Right ventricle myocardium superior (tissue), 1 donor: ENCODE measurements at places on chromosomes 1 and 21. TPM values are rescaled to one million over a fixed set of nuclear protein-coding genes. Genes with fewer than 3 reads are reported as not detected.

DNA sequence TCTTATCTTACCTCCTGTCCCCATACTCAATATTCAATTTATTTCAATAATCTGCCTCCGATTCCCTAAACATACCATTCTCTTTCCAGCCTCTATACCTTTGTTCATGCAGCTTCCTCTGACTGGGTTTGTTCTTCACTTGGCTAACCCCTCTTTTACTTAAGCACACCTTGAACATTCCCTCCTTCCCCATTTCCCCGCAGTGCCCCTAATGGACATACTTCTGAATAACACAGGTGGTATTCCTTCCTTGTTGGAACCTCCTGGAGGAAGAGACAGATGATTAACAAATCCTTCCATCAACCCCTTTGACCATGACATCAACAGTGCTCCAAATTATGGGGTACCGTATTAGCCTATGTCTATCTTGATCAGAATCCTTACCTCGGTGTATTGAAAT, 190.0 kb upstream of the UBE2U start:
- no peak for DNase-seq

DNA sequence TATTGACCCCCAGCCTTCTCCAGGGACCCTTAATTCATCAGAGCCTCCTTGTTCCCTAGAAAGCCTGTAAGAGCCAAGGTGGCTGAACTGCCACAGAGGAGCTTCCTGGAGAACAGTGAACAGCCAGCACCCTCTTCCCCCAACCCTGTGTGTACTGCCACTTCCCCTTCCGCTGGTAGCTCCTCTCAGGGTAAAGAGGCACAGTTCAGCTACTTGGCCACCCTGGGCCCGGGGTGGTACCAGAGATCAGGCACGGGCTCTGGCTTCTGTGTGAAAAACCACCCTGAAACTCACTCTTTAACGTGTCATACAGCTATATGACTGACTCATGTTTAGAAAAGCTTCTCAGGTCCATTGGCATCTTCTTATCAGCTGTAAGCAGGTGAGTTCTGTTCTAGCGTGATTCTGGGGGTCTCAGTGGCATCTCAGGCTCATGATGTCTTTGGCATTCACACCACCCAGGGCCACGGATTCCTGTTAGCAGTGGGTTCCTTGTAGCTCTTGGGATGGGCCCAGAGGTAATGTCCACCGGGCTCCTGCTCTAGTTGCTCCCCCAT, 22.4 kb downstream of the ARMH1 start:
- DNase-seq = peak; percentile 44

DNA sequence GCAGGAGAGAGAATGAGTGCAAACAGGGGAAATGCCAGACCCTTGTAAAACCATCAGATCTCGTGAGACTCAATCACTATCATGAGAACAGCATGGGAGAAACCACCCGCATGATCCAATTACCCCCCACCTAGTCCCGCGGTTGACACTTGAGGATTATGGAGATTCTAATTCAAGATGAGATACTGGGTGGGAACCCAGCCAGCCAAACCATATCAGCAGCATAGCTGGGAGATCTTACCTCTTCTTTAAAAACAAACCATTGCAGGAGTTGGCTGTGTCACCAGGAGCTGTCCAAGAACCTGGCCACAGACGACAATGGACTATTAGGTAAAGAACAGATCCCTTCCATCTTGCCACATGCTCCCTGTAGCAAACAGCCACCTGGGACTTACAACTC, 422.7 kb downstream of the MATN1 start:
- DNase-seq = no peak

DNA sequence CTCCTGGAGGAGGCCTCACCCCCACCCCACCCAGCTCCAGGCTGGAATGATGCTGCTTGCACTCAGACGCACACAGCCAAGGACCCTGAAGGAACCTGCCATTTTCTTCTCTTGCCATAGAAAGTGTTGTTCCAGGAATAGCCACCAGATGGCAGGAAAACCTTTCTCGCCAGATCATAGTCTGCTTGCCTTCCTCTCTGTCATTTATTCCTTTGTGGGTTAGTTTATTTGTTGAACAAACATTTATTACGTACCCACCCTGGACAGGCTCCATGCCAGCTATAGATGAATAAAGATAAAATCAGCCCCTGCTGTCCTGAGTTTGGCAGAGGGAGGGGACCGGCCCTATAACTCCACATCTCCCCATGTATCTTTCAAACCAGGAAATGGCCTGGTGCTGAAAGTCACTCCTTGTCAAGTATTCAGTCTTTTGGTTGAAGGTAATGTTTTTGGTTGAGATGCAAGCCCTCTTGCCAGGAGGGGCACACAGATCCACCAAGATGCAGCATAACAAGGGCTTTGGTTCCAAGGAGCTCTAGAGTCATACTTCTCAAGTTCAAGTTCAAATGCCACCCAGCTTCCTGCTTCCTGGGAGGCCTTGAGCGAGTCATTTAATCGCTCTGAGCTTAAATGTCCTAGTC, 7.0 kb upstream of the KCNC4 start:
- DNase-seq = no peak

DNA sequence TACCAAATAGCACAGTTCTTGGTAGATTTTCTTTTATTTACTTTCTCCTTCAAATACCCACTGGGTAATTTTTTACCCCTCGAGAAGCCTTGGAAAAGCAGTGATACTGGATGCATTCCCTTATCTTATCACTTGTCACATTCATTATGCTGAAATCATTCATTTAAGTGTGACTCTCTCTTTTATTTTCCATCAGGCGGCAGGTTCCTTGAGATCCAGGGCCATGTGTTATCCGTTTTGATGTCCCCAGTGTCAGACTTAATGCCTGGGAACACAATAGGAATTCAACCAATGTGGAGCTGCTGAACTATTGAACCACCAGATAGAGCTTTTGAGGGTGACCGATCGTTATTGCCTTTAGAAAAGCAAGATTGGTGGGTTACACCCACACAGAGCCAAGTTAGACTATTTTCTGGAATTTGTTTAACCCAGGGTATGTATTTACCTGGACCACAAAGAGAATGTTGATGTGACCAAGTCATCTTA, 51.5 kb upstream of the ATP5PO start:
- no peak for DNase-seq

DNA sequence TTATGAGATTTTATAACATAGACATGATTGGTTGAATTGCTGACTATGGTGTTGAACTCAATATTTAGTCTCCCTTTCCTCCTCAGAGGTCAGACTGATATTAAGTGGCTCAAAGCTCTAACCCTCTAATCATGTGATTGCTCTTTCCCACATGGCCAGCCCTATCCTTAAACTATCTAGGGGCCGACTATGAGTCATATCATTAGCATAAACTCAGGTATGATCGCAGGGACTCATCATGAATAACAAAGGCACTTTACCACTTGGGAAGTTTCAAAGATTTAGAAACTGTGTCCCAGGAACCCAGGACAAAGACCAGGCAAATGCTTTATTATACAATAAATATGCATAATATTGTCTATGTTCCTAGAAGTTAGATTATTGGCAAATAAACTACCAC, 894.6 kb upstream of the NEGR1 start:
- DNase-seq = no peak

- DNase-seq = no peak
Measured at GRCh38 chr1:66563941-66564630, 30.1 kb downstream of the SGIP1 start.

DNA sequence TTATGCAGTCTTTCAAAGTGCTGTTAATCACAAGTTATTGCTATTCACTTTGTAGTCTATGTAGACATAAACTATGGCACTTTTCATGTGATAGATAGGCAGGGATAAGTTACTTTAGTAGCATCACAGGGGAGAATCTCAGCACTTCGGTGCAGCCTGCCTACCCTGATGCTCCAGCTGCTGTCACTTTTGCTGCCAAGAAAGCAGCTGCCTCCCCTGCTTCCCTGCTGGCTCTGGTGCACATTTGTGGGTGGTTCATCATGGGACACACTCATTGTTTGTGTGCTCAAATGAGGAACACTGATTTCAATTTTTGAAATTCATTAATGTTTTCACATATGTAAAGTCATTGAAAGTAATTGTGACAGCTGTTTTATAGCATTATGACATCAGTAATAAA, 272.6 kb downstream of the S1PR1 start:
- DNase-seq = peak; percentile 47

DNA sequence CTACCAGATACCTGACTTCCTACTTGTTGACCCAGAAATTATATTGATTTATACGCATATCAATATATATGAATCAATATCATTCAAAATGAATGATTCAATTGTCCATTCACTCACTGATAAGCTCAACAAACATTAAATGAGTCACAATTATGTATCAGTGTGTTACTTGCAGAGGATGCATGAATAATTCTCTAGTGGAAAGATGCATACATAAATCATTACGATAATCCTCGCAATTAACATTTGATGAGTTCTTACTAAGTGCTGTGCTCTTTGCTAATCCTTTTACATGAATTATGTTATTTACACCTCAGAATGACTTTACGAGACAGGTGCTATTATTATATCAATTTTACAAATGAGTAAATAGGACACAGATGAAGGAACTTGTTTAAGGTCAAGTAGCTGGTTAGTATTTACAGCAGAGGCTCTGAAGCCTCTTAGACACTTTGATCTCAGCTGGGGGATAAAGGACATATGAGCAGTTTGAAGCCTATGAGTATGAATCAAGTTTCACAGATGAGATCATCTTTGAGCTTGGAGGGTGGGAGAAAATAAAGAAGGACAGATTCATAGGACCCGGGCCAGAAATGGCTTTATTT, 112.8 kb upstream of the ADAMTS5 start:
- DNase-seq = no peak

GRCh38 chr21:18832950-18833349, 429.4 kb upstream of the TMPRSS15 start:
- DNase-seq = no peak

GRCh38 chr1:15189692-15190370, 36.3 kb downstream of the TMEM51 start:
- DNase-seq = no peak

GRCh38 chr1:147735423-147735822, 25.0 kb downstream of the GJA5 start:
- no peak for DNase-seq

DNA sequence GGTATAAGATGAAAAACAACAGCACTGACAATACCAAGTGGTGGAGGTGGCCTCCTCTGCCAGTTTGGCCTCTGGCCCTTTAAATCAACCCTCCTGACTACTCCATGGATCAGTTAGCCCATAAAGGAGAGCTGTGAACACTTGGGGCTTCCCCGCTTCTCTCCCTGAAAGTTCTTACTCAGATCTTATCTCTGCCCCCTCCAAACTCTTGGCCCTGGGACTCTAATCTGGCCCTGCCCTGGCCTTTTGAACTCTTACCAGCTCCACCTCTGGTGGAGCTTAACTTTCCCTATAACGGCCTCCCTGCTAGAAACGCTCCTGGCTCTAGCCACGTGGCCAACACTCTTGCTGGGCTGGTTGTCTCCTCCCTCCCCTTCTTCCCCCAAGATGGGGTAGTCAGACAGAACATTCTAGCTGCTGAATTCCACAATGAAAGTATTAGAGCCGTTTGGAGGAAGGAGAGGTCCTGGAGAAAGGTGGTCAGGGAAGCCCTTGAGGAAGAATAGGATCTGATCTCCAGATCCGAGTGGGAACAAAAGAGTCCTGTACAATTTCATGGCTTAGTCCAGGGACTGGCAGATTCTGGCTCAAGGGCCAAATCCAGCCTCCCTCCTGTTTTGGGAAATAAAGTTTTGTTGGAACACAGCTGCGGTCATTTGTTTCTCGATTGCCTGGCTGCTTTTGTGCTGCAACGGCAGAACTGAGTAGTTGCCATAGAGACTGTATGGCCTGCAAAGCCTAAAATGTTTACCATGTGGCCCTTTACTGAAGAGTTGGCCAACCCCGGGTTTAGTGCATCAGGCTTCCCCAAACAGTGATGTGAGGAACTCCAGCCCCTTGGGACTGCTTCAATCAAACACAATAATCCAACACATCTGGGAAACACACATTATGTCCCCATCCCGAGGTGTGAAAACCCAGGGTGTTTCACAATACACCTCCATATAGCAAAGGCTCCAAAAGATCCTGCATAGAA, 9.5 kb upstream of the PIGR start:
- no peak for DNase-seq

DNA sequence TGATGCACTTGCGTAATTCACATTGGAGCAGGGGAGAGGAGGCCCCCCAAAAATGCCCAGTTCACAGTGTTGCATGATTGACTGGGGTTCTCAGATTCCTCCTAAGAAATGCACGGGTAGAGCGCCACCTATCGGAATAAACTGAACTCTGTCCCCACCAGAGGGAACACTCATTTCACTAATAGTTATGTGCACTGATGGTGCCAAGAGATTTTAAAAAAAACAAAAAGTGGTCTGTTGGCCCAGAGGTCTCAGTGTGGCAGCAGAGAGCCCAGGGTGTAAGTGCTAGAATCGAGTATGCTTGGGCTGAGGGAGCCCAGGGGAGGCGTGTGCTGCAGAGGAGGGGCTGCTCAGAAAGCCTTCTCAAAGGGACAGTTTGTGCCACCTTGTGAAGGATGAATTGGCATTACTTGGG, 6.9 kb downstream of the PINK1 start:
- DNase-seq = no peak

DNA sequence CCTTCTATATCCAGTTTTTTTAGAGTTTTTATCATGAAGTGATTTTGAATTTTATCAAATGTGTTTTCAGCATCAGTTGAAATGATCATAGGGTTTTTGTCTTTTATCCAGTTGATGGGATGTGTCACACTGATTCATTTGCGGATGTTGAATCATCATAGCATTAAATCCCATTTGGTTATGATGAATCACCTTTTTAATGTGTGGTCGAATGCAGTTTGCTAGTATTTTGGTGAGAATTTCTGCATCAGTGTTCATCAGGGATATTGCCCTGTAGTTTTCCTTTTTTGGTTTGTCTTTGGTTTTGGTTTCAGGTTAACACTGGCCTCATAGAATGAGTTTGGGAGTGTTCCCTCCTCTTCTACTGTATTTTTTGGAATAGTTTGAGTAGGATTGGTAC, 80.3 kb downstream of the DIRAS3 start:
- no peak for DNase-seq

DNA sequence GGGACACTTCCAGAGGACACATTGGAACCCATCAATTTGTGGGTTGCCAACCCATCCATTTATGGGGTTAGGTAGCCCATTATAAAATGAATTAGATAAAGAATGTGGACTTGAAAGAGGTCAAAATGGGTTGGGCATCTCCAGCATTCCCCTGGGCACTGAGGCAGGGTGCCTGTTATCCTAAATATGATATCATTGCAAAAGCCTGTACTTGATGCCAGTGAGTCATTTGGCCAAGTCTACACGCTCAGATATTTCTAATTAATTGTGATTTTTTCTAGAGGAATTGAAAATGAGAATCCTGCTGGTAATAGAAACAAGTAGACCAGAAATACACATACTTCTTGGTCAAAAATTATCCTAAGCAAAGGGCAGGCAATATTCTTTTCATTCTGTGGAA, 21.9 kb upstream of the NBL1 start:
- DNase-seq = no peak

DNA sequence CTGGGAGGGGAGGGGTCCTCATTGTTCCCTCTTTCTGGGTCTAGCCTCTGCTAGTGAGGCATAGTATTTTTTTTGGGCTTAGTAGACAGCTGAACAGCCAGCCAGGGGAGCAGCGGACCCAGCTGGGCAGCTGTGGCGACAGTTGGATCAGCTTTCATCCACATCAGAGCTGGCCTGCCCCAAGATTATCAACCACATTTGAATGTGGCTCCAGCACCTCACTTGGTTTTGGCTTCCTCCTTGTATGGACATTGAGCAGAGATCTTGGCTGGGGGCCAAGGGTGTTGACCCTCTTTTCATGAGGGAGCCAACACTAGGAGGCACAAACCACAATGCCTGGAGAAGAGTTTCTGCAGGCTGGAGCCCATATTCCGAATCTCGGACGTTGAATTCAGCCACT, 25.0 kb downstream of the WNT4 start:
- DNase-seq = no peak

- DNase-seq = peak; percentile 82
Measured at GRCh38 chr1:209652873-209653401, 712 bp upstream of the LAMB3 start.

The CORT gene
- total RNA-seq = 0.32 TPM

The MAP3K6 gene
- total RNA-seq = 41.0 TPM
